Right renal pelvis (tissue), 4 donors: ENCODE measurements at places on chromosomes 5 and 9.

GRCh38 chr9:6673326-6674025 is 27.9 kb upstream of the GLDC start:
- DNase-seq, result no peak

DNA sequence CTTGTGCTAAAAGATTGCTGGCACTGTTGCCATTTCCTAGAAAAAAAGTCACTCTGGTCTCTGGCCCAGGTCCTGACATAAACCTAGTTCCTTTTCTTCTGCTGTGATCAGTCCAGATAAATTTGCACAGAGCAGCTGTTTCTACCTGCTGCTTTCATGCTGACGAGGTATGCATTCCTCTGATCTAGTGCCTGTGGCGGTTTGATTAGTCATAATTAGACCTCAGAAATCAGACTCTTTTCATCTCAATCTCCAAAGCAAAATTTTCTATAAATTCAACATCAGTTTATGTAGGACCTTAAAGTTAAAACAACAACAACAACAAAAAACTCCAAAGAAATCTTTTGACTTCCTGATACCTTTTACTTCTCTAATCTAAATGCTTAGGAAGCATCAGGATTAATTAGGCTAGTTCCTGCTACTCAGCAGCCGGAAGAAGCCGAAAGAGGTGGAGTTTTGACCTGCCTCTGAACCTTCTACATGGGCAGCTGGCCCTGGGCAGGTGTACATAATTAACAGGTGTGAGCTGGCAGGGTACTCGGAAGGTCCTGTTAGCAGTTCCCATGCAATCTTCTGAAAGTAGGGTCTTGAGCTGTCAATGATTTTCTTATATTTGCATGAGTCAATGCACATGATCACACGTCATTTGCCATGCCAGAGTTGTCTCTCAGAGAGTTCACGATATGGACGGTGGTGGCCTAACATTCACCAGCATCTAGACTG is 83.3 kb upstream of the CCDC112 start:
- DNase-seq, result no peak

- DNase-seq, result no peak
These were observed 18.5 kb downstream of the ZSWIM6 start for GRCh38 chr5:61350535-61350934.

- DNase-seq, result no peak
These were observed 327.3 kb downstream of the CDH18 start for GRCh38 chr5:19660679-19661078.

DNA sequence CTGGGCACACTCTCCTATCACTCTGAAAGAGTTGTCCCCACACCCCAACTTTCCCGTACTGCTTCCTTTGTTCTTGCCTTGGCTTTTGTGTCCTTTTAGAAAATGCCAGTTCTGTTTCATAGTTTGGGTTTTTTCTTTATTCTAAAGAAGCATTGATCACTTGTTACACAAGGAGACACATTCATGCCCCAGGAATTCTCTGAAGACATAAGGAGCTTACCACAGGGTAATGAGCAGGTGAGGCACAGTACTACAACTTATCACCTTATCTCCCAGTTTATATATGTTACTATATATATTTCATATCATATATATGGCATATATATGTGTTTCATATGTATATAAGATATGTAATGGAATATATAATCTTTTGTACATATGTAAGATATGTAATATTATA is 6.5 kb upstream of the SSBP2 start:
- no peak for DNase-seq

GRCh38 chr9:78898234-78898633 is 601.3 kb downstream of the PSAT1 start:
- DNase-seq, result no peak

GRCh38 chr5:158609333-158610050 is 490.2 kb downstream of the EBF1 start:
- no peak for DNase-seq

DNA sequence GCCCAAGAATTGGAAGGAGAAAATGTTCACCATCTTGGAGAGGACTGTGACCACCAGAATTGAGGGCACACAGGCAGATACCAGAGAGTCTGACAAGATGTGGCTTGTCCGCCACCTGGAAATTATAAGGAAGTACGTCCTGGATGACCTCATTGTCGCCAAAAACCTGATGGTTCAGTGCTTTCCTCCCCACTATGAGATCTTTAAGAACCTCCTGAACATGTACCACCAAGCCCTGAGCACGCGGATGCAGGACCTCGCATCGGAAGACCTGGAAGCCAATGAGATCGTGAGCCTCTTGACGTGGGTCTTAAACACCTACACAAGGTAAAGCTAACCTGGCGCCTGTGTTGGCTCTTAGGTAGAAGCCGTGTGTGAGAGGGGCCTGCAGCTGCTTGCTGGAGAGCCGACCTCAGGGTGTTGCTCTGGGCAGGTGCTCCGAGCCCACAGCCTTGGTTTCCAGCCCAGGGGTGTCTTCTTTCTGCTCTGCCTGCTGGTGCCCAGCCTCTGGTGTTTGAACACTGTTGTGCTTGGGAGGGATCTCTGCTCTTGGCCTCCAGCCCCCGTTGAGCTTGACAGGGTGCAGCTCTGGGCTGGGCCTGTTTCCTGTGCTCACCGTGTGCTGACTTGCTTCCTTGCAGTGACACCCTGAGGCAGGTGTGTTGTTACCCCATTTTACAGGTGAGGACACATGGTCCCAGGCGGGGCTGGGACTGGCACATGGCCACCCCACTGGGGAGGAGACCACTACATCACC is 10.9 kb downstream of the EXOC3 start:
- DNase-seq, result no peak

GRCh38 chr5:108382784-108383330 is 959 bp upstream of the FBXL17 start:
- no peak for DNase-seq

- DNase-seq, result no peak
These were observed 16.5 kb downstream of the HSDL2 start for GRCh38 chr9:112396416-112396815.

DNA sequence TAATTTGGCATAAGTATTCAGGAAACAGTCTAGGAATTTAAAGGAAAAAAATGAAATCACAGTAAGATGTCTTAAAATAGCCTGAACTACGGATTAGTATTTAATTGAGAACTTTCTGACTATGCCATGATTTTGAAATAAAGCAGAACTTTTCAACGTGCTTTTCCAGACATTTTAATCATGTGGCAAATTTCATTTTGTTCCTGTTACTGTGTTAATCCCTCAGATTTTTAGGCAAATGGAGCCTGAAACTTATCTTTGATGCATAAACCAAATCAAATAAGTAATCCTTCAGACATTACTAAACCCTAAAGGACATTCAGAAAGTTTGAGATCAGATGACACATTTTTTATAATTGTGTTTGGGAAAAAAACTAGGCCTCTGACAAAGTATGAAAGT is 75.7 kb downstream of the FBN2 start:
- DNase-seq, result no peak

DNA sequence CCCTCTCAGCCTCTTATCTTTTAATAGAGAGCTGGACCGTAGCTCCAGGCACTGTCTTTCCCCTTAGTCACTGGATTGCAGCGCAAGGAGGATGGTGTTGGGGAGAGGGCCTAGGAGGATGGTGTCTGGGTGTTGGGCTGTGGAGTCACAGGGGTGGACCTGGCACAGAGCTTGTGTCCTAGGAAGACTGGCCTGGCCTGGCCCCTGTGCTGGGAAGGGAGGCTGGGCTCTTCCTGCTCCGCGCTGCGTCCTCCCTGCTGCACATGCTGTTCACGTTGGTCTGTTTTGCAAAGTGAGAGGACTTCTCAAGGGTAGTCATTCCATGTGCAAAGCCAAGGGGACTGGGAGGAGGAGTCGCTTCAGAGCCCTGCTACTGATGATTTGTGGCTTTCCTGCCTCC is 123.9 kb downstream of the EHMT1 start:
- DNase-seq, result no peak

- DNase-seq, result no peak
These were observed 61.0 kb downstream of the NREP start for GRCh38 chr5:111695991-111696390.

- DNase-seq, result no peak
These were observed 25.3 kb downstream of the CSNK1G3 start for GRCh38 chr5:123537256-123537655.

- no peak for DNase-seq
These were observed 16.5 kb downstream of the TPPP start for GRCh38 chr5:676699-677076.

GRCh38 chr9:23826120-23826629 is at the start of gene ELAVL2:
ELAVL2 (minus strand) TSS chr9:23826240; CDS start chr9:23762234, 64,006 bp downstream.
- DNase-seq, result peak; percentile 95

DNA sequence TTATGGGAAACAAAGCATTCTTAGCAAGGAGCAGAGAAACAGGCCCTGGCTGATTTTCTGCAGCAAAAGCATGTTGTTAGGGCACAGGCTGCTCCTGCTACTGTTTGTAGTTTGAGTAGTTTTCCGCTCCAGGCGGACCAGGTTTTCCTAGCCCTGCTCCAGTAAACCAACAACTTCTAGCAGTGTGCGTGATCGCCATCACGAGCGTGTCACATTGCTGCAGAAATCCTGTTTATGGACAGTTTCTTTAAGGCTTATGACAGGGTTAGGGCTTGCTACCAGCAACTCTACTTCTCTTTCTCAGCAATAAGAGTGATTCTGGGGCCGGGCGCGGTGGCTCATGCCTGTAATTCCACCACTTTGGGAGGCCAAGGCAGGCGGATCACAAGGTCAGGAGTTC is 803.9 kb upstream of the CDH10 start:
- no peak for DNase-seq

DNA sequence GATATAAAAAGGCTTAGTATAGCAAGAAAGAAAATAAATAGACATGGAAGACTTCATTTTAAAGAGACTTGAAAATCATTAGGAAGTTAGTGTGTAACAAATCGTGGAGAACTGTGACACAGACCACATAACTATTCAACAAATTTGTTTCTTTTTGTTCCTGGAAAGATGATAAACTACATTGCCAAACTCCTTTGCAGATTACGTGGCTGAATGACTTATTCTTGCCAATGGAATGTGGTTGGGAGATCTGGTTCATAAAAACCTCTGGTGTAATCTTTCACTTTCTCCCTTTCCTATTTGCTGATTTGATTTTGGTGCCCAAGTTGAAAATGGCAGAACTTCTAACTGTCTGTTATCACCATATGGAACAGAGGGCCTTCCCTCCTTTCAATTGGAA is 328.9 kb upstream of the MEF2C start:
- no peak for DNase-seq

GRCh38 chr9:134390537-134390936 is 64.3 kb downstream of the RXRA start:
- DNase-seq, result no peak

DNA sequence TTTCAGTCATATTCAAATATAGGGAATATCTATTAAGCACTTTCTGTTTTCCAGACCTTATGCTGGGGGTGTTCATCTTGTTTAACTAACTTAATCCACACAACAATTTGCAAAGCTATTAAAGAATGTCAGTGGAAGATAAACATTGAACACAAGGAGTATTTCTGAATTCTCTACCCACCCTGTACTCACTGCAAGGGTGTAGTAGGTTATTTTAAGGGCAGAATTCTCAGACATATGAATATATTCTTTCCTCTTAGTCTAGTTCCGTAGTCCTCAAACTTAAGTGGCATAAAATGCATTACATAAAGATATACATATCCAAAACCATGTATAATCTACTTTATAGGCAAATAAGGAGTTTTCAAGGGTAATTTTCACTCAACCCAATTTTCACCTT is 19.9 kb upstream of the CHSY3 start:
- DNase-seq, result no peak

DNA sequence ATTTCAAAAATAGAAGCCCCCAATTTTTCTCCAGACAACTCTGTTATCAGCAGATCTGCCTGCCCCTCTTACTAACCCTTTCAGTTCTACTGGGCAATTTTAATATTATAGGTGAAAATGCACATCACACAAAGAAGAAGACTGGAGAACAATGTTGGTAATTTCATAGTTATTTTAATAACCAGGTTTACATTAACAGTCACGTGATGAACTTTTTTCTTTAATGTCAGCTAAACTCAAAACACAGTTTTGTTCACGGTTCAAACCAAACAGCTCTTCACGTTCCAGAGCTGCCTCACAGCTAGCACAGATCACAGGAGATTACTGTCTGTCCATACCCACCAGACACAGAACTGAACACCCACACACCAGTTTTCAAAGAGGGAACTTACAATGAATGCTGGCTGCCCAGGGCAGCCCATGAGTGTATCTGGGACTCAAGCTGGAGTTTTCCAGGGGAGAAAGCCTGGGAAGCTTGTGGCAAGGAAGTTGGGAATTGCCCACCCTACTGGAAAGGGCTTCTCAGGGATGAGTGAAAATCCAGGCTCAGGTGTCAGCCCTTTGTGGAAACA is 119.1 kb downstream of the DPYSL3 start:
- DNase-seq, result no peak

GRCh38 chr5:131751506-131751905 is 45.3 kb downstream of the FNIP1 start:
- no peak for DNase-seq

DNA sequence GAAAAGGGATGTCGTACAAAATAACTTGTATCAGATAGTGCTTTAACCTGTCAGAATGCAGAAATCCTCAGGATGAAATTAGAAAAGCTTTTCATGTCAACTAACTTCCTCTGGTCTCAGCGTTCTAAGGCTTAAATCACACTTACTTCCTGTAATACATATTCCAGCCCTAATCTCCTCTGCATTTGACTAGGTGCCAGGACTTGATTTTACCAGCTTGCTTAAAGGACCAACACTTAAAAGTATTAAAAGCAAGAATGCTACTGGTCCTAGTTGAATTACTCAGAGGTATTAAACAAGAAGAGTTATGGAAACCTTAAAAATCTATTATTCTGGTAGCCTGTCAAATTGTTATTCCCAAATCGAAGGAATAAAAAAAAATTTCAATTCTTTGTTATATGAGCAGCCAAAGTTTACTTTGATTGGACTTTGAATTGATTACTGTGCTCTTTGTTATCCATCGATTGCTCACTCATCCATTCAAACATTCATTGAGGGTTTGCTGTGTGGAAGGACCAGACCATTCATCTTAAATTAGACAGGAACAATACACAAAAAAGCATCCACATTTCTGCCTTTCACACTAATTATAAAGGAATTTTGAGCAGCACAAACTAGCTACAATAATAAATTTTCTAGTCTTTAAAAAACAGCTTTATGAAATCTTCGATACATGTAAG is 108.7 kb downstream of the MUSK start:
- DNase-seq, result no peak

DNA sequence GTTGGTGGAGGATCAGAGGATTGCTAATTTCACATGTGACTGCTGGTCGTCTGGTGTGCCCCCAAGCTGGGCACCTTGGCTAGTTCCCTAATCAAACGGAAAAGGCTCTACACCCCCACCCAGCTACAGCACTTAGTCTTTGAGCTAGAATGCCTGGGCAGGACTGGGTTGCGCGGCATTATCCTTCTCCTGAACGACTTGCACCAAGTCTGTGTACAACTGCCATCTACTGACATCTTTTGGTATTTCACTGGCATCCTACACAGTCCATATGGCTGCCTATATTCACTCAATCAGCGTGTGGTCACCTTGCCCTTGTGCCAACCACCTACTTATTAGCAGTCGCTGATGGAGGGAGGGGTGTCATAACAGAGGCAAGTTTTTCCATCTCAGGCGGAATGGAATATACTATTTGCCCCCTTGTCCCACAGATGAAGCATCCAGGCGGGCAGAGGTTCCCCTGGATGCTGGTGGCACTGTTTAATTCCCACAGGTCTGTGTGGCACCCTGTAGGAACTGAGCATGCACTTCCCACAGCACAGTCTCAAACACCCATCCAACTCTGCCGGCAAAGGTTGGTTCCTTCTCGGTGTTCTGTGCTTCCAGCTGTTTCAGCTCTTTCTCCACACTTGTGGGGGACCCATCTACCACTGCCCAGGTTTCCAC is 150.1 kb downstream of the OSTF1 start:
- DNase-seq, result peak; percentile 28

GRCh38 chr5:153676821-153677220 is 186.4 kb downstream of the GRIA1 start:
- no peak for DNase-seq
